ENCODE measurements at places on chromosomes 1 and 21.

- DNase-seq, result no peak
Measured at GRCh38 chr1:78475888-78476610, 14.7 kb upstream of the PTGFR start.

- DNase-seq, result no peak
Measured at GRCh38 chr1:226239421-226239820, 16.0 kb downstream of the MIXL1 start.

- no peak for DNase-seq
Measured at GRCh38 chr1:119467857-119468668, 38.9 kb upstream of the HSD3B1 start.

- DNase-seq, result no peak
Measured at GRCh38 chr21:15138490-15138889, 73.7 kb upstream of the NRIP1 start.

DNA sequence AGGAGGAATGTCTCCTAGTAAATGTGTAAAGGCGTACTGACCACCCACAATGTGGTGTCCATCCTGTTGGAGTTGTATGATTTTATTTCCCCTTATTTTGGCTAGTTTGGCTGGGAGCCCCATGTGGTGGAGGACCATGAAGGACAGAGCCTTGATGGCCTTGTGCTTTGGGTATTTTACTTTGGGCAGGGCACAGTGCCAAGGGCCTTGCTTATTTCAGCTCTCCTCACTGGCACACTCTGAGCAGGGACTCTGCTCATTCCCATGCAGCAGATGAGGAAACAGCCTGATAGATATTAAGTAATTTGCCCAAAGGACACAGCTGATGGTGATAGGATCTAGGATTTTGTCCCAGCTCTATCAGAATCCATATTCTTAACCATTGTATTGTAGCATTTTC, 50.2 kb downstream of the SMYD2 start:
- no peak for DNase-seq

DNA sequence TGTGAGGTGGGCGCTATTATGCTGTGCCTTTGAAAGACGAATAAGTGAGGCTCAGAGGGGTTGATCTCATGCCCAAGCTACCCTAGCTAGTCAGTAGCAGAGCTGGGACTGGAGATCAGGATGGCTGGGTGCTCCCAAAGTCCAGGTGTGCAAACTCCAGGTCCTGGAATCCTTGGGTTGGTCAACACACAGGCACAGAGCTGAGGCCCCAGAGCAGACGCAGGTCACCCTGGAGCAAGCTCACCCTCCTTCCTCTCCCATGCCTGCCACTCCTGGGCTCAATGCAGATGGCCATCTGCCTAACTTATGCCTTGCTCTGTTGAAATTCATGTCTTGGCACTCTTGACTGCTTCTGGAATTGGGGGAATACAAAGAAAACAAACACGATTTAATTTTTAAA, 587.2 kb downstream of the PTPRU start:
- no peak for DNase-seq

DNA sequence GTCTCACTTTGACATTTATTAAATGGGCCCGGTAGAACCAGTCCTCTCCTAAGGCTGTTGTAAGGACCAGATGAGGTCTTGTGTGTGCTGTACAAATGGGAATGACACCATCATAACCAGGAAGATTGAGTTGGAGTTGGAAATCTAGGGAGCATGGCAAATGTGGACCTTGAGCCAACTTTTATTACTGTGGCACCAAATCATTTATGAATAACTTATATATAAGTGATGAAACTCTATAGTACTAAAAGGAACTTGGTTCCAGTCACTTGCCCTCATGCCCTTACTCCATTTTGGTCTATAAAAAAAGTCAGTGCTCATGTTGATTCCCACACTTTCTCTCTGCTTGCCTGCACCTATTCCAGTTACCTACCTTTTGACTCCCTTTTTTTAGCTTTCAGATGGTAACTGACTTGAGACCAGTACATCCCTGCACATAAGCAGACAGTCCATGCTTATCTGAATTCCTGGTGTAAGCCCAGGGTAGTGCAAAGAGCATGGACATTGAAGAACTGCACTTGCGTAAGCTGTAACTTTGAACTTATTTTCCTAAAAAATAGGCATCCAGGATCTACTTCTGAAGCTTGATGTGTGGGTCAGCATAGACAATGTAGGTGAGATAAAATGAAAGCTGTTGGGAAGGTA, 210.6 kb downstream of the PBX1 start:
- DNase-seq, result no peak

- no peak for DNase-seq
Measured at GRCh38 chr1:65146908-65147423, 1.0 kb upstream of the AK4 start.

- DNase-seq, result no peak
Measured at GRCh38 chr1:5648410-5649165, 343.6 kb downstream of the NPHP4 start.

DNA sequence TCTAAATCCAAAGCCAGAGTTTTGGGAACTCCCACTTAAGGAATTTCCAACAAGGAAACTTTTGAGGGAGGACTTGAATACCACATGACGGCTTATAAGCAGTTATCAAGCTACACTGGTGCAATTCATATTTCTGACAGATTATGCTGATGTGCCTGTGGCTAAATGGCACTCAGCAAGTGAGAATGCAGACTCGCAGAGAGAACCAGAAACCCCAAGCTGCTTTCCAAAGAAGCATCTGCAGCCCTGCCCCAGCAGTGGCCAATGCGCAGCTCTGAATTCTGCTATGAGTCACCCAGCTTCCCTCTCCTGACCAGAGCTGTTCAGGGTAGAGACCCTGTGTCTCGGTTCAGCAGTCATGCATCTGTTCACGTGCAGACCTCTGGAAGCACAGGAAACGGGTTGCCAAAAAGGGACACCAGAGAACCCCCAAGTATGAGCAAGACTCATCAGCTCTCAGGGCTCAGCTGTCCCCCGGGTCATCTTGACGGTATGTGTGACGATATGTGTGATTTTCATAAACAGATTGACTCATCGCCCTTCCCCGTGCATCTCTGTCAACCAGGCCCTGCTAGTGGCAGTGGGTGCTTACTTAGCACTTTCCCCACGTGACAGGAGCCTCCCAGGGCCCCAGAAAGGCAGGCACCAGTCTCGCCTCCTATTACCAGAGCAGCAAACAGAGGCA, 76.3 kb downstream of the ITPKB start:
- DNase-seq, result peak; percentile 96
